ENCODE measurements at places on chromosomes 5 and 9.

- no peak for DNase-seq
Observed at GRCh38 chr5:124650951-124651662, 95.3 kb downstream of the ZNF608 start.

DNA sequence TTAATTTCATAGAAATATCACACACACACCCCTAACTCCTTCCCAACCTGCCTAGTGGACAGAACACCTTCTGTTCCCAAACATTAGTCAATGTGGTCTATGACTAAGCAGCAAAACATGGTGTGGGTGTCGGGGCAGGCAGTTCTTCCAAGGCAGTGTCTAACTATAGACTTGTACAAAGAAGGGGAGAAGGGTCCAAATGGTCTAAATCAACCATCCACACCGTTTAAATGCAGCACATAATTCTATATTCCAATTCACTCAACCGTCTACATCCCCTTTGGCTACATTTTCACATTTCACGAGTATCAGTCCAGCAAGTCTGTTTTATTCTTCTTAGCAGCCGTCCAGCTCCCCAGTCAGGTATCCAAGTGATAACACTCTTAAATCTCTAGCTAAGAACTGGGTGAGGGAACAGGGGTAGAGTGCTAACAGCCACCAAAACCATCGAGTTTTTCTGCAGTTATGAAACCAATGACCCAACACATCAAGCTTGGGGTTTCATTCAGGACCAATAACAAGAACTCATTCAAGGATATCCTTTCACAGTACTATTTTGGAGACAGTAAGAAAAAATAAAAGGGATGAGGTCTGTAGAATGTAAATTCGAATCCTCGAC is 3.3 kb downstream of the ZNF608 start:
- DNase-seq: no peak

DNA sequence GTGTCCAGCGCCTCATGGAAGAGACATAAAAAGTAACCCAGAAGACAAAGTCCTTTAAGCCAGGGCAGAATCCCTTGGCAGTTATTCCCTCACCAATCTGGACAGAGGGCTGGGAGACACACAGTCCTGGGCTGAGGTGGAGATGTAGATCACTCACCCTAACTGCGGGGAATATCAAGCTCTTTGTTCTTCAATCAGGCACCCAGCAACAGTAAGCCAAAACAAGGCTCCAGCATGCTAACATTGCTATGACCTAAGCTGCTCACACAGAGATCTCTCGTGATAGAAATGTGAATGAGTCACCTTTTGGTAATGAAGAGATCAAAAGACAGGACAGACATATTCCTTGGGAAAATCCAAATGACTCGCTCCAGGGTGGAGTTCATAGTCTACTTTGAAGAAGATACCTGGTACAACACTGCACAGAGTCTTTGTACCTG is 101.3 kb downstream of the FBN2 start:
- no peak for DNase-seq

- DNase-seq: no peak
Observed at GRCh38 chr5:117161718-117162335, 587.2 kb upstream of the SEMA6A start.

- no peak for DNase-seq
Observed at GRCh38 chr9:117720555-117720954, 16.4 kb downstream of the TLR4 start.

DNA sequence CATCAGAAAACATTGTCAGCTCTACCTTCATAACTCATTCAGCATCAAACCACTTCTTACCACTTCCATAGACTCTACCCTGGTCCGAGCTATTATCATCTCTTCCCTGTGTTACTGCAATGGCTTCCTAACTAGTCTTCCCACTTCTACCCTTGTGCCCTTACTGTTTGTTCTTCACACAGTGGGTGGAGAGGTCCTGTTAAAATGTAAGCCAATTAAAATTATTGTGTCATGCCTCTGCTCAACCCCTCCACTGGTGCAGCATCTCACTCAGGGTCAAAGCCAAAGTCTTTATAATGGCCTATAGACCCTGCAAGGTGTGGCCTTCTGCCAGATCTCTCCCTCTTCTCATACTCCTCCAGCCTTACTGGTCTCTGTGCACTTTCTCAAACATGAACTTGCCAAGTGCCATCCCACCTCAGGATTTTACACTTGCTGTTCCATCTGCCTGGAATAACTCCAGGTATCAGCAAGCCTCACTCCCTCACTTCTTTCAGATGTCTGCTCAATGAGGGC is 22.8 kb upstream of the ARAP3 start:
- DNase-seq: no peak

GRCh38 chr9:20289423-20290010 is 332.8 kb downstream of the MLLT3 start:
- DNase-seq: no peak

- DNase-seq: no peak
Observed at GRCh38 chr9:18159254-18159653, 314.7 kb upstream of the ADAMTSL1 start.

DNA sequence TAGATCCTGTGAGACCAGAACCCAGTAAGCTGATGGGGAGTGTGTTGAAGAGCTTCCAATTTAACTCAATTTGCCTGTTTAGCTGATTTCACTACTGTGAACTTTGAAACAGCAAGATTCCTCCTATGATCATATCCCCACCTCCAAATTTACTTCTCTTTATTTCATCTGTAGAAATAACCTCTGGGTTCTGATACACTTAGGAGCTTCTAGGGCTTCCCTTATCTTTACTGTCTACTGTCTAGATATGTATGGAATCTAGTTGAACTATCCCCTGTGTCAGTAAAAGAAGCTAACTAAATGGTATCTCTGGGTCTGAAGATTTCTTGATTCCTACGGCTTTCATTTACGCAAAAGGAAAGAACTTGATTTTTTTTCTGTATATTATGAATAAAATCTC is 116.8 kb downstream of the GCNT1 start:
- no peak for DNase-seq
